ENCODE measurements at places on chromosomes 11 and 22.

- DNase-seq = no peak
Measured at GRCh38 chr11:88042647-88043046, 132.6 kb downstream of the RAB38 start.

DNA sequence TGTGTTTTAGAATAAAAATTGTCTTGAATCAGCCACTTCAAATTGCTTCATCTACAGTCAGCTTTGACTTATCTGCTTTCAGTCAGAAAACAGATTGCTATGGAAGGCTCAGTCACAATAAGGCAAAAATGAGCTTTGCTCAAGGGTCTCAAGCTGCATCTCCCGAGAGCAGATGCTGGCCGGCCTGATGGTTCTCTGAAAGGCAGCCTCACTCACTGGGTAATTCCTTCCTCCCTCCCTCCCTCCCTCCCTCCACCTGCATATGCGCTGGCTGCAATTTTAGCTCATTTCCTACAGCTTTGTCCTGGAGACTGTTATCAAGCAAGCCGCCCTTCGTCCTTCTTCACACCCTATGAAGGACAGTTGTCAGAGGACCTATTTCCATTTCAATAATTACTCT lies 1.6 kb upstream of the IZUMO1R start:
- no peak for DNase-seq

GRCh38 chr11:46216019-46216764 lies 61.3 kb upstream of the CREB3L1 start:
- DNase-seq = no peak

- DNase-seq = no peak
Measured at GRCh38 chr22:17891481-17892167, 117.4 kb upstream of the BID start.

- DNase-seq = no peak
Measured at GRCh38 chr11:14455648-14456430, 43.8 kb downstream of the COPB1 start.

DNA sequence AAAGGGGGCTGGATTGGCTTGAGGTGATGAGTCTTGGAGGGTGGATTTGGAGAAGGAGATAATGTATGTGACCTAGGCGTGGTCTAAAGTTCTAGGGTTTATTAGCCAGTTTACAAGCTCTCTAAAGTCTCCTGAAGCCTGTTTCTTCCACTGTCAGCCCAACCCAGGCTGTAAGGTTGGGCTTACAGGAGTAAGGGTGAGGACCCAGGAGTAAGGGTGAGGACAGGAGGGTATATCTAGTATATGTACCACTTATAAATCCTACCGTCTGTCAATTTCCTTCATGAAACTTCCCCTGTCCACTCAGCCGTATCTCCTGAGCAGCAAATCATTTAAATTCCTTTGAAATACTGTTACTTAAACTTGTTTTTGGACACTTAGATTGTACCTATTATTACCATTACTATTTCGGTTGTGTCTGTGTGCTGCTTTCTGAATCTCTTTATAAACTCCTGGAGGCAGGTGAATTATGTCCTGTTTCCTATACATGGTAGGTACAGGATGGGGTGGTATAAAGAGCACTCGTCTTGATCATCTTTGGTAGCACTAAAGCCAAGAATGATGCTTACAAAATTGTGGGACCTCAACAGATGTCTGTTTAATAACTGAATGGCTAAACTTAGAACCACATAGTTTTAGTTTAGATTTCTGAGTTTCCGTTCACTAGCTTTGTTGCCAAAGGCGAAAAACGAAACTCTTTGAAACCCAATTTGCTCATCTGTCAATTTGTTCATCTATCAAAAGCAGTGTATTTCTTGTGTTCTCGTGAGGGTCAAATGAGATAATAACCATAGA lies 192.0 kb downstream of the GRIK4 start:
- DNase-seq = no peak

GRCh38 chr22:24925586-24926427 lies 20.7 kb downstream of the LHFPL7 start:
- no peak for DNase-seq

DNA sequence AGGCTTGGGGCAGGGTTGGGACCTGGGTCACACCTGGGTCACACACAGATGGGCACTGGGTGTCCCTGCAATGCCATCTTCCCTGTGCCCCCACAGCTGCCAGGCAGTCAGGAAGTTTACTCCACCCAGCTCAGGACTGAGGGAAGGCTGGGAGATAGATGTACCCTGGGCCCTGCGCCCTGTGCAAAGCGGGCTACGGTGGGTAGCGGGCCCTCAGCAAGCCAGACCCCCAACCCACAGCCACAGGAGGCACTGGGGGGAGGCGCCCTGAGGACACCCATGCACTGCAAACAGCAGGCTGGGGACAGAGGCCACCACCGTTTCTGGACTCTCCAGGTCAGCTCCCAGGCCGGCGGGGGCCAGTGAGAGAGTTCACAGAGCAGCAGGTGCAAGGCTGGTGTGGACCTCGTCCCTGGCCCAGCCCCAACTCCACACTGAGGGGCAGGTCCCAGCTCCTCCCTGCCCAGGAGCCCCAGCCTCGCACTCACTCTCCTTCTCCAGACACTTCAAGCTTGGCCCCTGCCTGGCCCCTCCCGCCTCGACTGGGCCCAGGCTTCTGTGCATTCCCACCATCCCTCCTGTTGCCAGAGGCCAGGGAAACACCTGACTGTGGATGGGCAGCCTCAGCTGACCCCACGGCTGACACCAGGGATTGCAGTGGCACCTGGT lies 4.9 kb downstream of the DUSP8 start:
- DNase-seq = no peak

DNA sequence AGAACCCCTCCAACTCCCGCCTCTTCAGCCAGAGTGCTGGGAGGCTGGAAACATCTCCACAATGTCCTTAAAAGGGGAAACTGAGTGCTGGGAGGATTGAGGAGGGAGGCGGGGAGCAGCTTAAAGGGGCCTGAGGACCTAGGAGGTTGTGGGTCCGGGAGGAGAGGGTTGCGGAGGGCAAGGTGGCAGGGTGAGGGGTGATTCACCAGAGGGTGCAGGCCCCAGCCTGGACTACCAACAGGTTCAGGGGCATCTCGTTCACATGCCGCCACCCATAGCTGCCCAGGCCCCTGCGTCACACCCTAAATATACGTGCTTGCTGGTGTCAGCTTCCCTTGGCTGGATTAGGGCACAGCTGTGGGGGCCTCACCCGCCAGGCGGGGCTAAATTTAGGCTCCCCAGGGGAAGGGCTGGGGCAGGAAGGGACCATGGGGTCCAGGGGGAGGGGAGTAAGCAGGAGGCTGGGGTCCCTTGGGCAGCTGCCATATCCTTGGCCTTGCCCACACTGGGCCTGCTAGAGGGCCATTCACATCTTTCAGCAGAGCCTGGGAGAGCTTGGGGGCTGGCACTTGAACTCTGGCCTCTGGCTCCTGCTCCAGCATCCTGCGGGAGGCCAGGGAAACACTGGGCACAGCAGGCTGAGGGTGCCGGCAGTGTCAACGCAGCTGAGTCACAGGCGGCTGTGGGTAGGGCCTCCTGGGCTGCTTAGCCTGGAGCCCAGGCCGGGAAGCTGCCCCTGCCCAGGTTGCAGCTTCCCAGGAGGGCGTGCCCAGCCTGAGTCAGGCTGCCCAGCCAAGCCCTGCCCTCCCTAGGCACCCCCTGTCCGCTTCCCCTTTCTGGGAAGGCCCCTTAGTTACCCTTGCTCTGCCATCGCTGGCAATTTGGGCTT lies 1.3 kb downstream of the EHBP1L1 start:
- no peak for DNase-seq

DNA sequence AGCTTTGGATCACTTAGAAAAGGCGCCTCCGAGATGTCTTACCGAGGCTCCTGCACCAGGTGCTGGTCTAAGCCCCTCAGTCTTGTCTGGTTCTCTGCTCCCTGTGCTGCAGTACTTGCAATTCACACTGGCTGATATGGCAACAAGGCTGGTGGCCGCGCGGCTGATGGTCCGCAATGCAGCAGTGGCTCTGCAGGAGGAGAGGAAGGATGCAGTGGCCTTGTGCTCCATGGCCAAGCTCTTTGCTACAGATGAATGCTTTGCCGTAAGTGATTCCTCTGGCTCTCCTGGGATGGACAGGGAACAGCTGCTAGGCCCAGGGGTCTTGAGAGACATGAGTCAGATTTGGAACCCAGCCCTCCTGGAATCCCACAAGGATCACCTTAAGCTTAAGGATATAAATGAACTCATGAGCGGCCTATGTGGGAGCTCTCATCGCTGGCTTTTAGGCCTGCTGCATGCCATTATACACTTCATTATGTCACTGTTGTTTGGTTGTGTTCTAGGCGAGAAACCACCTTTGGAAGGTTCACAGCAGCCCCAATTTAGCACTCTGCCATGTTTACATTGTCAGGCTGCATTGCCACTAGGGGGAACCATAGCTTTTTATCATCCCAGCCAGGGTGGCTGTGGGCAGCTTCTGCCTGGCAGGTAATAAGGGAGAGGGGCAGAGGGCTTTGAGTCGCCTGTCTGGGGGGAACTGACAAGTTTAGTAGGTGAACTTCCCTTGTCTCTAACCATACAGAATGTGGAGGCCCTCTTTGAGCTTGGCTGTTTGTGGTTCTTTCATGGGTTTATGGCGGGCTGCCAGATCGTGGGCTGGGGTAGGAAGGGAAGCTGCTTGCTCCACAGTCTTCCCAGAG lies 8.5 kb downstream of the ACAD8 start:
- DNase-seq = no peak

- no peak for DNase-seq
Measured at GRCh38 chr11:128182844-128183243, 404.5 kb downstream of the ETS1 start.

GRCh38 chr11:12701811-12702592 lies 27.8 kb downstream of the TEAD1 start:
- DNase-seq = no peak

GRCh38 chr11:134691985-134692384 lies 279.9 kb upstream of the B3GAT1 start:
- no peak for DNase-seq

GRCh38 chr11:57358543-57358961 lies 20.4 kb downstream of the P2RX3 start:
- DNase-seq = no peak

DNA sequence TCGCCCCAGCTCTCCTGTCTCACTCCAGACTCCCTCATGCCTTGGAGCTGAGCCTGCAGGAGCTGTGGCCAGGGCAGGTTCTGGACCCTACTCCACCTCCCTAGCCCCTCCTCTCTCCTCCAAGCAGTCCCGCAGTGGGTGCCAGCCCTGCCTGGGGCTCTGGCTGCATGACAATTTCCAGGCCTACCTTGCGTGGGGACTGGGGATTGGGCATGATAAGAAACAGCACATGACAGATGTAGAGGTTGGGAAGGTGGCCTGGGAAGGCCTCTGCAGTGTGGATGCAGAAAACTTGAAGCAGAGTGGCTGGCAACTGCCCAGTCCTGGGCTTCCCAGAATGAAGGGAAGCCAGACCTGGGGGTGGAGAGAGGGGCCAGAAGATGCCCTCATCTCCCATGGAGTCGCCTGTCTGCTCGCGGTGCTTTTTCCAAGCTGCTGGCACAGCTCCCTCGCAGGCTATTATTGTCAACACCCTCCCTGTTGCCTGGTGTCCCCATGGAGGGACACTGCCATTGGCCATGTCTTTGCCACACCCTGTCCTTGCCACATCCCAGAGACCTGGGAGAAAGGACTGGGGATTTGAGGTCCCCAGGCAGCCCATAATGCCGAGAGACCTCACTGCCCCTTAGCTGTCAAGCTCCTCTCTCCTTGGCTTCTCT lies 48.9 kb upstream of the CDON start:
- DNase-seq = no peak

GRCh38 chr11:87954476-87954875 lies 220.8 kb downstream of the RAB38 start:
- DNase-seq = no peak

All from SHP77 treated with DMSO at 0.1 percent for 48 hours (cell line).